ENCODE measurements at places on chromosomes 12 and 14.

- no peak for DNase-seq
Observed at GRCh38 chr14:55277972-55278740, 6.9 kb downstream of the FBXO34 start.

DNA sequence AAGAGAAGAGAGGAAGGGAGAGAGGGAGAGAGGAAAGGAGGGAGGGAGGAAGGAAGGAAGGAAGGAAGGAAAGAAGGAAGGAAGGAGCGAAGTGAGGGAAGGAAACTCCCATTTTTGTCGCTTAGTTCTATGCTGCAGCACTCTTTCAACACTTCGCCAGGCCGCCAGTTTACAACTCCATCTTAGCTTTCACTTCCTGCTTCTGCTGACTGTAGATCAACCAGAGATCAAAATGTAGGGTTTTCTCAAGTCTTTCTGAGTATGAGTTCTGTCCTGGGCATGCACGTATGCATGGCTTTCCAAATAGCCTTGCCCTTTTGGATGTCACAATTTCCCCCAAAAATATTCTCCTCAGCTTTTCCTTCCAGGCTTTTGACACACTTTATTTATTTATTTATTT lies 723.4 kb downstream of the TRHDE start:
- no peak for DNase-seq

DNA sequence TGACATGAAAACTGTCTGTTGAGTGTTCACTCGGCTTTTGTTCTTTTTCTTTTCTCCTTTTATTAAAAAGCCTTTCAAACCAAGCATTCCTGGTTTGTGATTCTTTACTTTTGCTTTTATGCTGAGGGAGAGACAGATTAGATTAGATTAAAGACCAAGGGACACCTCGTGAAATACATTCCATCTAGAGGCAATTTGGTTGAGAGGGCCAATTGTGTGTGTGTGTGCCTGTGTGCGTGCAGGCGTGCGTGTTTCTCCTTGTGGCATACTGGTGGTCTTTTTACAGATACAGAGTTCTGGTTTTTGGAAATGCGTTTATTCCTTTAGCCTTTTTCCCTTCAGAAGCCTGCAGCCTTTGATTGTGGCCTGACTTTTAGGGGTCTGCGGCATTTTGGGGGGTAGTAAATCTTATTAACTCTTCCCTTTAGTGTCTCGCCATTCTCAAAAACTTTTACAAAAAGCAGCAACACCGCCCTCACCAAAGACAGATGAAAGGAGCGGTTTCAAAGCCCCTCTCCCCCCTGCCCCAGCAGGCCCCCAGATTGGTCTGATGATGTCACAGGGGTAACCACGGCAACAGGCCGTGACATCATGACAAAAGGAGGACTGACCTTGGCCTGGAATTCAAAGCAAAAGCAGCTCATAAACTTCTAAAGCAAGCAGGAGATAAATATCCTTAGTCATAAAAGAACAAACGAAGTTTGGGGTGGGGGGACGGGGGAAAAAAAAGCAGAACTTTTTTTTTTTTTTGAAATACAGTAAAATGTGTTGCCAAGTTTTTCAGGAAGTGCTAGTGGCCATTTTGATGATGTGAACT lies 84.1 kb upstream of the TBX3 start:
- no peak for DNase-seq

GRCh38 chr14:94568186-94568585 lies 6.9 kb downstream of the SERPINA4 start:
- no peak for DNase-seq

- no peak for DNase-seq
Observed at GRCh38 chr12:46373301-46374296, 1.0 kb upstream of the SLC38A2 start.

- no peak for DNase-seq
Observed at GRCh38 chr12:109500406-109501185, 23.2 kb downstream of the UBE3B start.

DNA sequence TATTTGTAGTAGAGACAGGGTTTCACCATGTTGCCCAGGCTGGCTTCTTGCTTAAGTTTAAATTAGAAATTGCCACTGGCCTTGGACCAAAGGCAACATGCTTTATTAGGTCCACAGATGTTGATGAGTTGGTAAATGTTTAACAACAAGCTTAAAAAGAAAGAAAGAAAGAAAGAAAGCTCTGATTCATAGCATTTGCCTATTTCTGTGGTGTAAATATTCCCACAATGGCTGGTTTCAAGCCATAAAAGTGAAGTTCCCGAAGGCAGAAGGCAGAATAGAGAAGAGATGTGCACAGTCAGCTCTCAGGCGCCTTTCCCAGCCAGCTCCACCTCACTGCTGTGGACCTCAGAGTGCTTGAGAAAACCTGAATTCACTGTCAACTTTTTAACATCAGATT lies 26.4 kb downstream of the KCNK13 start:
- no peak for DNase-seq

- DNase-seq: no peak
Observed at GRCh38 chr12:92560713-92561542, 141.9 kb upstream of the PLEKHG7 start.

DNA sequence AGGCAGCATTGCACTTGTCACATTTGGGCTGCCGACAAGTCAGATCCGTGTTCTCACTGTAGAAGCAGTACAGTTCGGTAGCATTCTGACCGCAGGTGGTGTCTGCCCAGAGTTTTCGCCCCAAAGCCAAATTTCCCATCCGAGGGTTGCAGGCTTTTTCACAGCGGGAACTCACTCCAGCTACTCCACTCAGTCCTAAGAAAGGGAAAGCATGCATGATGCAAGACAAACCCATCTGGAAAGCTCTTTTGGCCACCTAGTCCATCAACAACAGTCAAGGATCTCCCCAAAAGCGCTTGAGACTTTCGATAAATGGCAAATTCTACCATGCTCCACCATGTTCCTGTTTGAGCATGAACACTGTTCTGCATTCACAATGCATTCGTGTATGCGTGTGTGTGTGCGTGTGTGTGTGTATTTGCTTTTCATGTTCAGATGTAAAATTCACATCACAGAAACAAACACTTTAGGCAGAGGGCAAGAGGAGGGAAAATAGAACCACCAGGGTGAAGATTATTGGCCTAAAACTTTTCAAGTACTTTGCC lies 3.2 kb downstream of the NTN4 start:
- no peak for DNase-seq

DNA sequence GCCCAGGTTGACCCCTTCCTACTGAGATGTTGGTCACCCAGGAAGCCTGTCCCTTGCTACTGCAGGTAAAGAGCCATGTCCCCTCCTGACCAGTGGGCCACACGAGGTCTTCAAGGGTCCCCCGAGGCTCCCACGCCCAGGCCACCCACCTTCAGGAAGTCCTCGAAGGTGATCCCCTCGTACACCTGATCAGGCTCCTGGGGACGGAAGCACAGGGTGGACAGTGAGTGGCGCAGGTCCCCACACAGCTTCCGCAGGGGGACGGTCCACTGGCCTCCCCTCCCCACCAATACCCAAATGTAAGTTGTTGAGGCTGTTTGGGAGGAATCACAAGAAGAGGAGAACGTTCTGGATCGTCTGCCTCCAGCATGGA lies 57.4 kb downstream of the TESC start:
- DNase-seq: no peak

DNA sequence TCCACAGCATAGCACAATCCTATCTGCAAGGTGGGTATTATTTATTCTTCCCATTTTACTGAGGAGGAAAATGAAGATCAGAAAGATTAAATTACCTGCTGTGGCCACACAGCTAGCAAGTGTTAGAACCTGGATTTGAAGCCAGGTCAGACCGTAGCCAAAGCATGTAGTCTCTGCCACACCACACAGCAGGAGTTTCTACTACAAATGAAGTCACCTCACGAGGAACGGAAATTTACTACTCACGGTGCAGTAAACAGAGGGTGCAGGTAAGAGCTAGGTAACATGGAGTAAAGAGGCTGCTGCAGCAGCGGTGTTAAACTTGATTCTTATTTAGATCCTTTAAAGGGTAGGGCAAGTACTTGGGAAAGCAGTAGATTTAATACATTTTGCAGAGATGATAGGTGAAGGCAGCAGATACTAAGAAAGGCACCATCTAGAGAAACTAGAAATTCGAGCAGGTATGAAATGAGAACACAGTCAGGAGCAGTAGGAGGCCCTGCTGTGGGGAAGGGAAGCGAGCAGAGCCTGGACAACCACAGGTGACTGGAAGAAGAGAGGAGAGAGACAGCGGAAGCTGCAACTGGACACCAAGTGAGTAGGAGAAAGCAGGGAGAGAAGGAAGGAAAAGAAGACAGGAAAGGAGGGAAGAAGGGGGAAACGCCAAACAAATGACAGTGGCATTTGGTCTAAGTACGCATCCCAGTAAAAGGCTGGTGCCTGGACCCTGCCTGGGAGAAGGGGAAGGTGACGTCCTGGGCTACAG lies 21.5 kb downstream of the SPTB start:
- DNase-seq: no peak

DNA sequence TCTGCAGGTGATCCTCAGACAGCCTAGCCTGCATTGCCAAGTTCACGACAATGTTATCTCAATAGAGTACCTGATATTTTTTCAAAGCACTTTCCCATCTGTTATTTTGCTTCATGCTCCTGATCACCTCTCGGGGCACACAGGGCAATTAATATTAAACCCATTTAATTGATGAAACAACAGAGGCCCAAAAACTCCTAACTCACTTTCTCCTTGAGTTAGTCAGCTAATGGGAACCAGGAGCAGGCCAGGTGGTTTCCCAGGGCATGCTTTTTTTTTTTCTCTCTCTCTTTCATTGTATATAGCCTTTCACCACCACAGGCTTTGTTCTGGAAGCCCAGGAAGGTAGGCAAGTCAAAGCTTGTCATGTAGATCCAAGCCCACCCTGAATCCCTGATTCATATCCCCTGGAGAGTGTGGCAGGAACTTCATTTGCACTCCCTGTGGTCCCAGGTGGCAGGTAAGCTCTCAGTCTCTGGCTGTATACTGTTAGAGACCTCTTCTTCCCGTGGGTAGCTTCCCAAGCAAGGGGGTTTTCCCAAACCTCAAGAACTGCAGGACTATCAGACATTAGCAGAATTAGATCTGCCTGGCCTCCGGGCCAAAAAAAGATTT lies 41.6 kb upstream of the MAP1LC3B2 start:
- no peak for DNase-seq

DNA sequence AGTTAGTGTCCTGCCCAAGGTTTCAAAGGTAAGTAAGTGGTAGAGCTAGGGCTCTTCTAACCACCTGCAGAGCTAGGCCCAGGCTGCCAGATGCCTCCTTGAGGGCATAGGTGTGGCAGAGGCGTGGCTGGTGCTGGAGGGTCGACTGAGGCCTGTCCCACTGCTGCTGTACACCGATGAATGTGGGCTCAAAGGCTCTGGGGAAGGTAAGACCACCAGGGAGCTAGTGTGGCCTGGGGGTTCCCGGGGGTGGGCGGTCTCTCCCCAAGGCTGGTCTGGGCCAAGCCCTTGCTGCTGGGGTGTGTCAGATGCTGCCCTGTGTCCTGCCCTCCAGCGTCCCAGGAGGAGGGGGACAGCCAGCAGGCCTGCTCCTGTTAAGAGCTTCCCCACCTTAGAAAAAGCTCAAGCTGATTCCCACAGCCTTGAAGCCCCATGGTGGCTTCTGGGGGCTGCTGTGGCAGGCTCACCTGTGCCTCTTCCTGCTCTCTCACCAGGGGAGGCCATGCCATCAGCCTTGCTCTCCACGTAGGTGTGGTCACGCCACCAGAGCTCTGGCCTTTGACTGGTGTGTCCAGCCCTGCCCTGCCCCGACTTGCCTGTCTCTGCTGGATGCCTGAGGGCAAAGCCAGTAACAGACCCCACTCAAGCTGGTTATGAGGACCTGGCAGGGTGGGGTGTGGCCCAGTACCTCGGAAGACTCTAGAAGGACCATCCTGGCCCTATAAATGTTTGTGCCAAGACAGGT lies 36.8 kb downstream of the SH2B3 start:
- DNase-seq: no peak

- no peak for DNase-seq
Observed at GRCh38 chr14:92401561-92401960, 78.6 kb downstream of the SLC24A4 start.

DNA sequence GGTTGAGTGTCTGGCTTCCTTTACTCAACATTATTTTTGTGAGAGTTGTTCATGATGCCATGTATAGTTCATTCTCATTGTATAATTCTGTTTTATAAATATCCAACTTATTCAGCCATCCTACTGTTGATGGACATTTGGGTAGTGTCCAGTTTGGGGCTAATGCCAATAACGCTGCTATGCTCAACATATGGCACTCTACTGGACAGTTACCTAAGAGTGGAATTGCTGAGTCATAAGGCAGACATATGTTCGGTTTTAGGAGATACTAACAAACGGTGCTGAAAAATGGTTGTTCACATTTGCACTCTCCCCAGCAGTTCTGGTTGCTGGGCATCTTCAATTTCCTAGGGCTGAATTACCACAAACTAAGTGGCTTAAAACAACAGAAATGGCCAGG lies 28.7 kb upstream of the P2RX4 start:
- DNase-seq: no peak

DNA sequence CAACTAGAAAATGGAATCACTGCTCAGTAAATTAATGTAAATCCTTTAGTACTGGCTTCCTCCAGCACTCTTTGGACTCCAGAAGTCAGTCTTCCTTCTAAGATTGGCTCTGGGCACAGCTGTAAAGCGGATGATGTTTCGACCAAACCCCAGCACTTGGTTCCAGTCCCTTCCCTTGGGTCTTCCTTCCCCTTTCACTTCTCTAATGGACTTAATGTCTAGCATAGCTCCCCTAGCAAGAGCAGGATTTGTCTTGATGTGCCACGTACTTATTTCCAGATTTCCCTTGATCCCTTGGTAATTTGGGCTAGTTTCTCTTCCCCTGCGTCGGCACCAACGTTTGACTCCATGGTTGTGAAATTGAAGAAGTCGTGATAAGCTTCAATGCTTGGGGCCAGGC lies 28.3 kb downstream of the C12orf75 start:
- no peak for DNase-seq

DNA sequence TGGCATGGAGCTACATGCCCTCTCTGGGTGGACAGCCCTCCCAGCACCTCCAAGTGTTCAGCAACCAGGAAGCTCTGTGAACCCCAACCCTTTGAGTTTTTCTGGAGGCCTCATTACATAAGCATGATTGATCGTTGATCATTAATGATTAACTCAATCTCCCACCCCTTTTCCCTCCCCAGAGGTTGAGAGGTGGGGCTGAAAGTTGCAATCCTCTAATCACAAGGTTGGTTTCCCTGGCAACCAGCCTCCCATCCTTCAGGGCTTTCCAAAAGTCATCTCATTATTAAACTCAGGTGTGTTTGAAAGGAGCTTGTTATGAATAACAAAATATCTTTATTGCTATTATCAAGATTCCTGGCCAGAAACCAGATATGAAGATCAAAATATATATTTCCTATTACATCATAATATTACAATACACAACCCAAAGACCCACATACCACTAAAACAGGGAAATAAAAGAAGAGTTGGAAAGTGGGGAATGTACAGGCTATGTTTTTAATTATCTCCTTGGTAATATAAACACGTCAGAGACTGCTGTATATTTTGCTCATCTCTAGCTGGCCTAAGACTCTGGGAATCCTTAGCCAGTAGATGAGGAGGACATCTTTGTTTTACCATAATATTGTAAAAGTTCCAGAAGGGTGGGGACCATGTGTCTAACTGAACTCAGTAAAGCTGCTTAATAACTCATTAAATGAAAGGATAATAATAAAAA lies 73.6 kb downstream of the SSPN start:
- DNase-seq: no peak
